ENCODE measurements at places on chromosomes 2 and 18.

DNA sequence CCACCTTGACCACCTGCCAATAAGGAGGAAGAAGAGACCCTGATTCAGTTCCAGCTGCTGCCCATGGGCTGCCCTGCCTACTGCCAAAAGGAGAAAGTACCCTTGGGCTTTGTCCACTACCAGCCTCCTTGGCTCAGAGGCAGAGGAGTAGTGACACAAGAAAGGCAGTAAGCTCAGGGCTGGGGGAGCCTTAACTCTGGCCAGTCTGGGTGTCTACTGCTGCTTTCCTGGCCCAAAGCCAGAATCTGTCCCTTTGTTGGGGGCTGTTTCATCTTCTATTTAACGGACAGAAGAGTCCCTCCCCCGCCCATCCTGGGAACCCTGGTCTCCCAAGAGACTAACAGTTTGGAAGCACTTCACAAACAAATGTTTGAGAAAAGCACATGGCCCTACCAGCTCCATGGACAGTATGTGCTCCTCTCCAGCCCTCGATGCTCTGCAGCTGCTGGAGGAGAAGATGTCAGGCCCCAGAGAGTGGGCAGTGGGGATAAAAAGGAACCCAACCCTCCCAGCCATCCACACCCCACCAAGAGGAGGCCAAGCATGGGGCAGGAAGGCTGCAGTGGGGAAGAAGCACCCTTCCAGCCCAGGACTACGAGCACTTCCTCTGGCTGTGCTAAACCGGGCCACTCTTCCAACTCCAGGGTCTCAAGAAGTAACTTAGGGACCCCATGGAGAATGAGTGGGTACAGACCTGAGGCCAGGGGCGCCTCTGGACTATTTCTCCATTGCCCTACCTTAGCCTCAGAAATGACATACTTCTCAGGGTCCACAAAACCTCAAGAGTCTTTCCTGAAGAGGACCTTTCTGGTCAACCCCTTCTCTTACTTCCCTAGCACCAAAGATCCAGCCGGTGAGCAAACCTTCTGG lies 1.2 kb downstream of the ATG9A start:
- no peak for ATAC-seq

GRCh38 chr2:45009303-45009927 lies at the start of gene SIX2:
TSS of gene SIX2 (minus strand) at chr2:45009452. CDS start at chr2:45009110, 342 bp downstream.
- ATAC-seq, result peak; percentile 87

- ATAC-seq, result peak; percentile 93
These were observed 12.2 kb upstream of the KIF1A start for GRCh38 chr2:240832205-240832727.

- no peak for ATAC-seq
These were observed 192.2 kb upstream of the HS6ST1 start for GRCh38 chr2:128510701-128511397.

DNA sequence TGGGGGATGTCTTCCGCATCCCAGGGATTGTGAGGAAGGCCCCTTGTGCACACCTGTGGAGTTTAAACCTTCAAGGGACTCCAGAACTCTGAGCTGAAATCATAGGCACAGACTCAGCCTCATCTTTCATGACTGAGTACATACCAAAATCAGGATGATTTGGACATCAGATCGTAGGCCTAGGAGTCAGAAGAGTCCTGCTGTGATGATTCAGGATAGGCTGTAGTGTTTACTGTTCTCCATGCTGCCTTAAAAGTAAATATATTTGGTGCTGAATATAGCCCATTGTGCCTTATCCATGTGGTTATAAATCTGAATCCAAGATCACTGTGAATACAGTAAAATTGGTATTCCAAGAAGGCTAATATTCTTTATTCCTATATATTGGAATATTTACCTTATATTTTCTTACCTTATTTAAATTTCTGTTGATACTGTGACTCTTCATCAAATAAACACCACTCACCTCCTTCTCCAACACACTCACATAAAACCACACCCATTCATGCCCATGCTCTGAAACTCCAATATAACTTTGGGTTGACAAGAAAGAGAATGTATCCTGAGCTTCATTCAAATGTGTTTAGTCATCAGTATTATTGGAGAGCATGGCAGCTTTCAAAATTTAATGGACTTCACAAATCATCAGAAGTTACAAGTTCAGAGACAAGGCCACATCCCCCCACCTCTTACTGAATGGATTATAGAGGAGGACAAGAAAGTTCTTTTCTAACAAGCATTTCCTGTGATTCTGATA lies 561.4 kb upstream of the LINC00305 start:
- no peak for ATAC-seq

DNA sequence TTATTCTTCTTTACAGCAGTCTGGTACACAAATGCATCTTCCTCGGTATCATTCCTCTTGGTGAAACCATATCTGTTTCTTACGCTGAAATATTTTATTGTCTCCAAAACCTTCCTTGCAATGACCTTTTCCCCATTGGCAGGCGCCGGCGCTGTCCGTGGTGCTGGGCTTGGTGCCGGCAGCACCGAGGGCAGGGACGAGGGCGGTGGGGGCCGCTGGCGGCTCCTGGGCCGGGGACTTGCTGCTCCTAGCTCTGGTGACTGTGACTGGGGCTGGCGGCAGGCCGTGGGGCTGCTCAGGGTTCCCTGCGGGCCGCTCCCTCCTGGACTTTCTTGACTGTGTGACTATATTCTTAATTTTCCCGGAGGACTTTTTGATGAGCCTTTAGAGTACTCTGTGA lies 72.5 kb downstream of the GPR39 start:
- ATAC-seq, result no peak

DNA sequence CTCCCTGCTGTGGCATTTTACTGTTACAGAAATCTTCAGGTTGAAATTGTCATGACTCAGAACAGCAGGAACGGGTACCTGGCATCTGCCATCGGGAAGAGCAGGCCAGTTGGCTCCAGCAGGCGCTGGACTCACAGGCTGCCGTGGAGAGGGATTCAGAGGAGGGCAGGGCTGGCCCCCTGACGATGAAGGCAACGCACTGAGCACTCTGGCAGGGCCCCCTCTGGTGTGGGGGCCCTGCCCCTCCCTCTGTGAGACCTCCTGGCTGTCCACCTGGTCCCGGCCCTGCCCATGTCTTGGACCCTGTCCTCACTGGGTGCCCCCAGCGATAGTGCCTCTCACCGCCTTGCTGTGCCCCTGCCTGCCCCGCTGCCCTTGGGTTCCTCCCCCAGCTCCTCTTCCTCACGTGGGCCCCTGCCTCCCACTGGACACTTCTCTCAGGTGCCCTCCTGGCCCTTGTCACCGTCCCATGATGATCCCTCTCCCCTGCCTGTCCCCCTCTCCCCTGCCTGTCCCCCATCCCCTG lies 23.3 kb upstream of the ALLC start:
- no peak for ATAC-seq

DNA sequence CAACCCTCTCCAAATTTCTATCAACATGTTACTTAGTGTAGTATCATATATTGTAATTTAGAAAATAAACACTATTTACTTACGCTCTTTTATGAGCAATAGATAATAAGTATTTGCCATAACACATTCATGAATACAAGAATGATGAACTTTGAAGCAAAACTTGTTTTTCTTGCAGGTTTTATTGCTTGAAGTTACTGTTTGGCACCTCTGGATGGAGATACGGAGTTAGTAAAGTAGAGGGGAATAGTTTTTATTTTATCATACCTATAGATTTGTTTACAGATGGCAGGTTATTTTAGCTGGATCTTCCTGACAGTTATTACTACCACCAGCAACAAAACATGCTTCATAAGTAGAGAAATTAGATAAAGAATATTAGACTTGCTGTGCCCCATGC lies 274.2 kb upstream of the LRRTM4 start:
- ATAC-seq, result no peak

DNA sequence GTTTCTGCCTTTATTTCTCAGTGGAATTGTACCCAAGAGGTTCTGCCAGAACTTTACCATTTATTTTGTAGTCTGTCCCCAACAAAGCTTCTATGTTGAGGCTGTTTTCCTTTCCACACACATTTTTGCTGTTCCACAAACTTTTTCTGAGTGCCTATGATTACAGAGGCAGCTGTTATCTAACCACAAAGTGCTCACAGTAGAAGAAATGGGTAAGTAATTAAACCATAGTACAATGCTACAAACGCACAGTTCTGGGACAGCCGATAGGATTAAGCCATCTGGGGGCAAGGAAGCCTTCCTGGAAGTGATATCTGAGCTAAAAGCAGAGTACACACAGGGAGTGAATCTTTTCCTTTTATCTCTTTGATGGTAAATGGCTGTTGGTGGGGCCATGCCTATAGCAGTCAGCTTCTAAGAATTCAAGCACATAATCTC lies 3.9 kb upstream of the MGAT4A start:
- ATAC-seq, result no peak

GRCh38 chr18:40612356-40612755 lies 1342.7 kb upstream of the PIK3C3 start:
- ATAC-seq, result no peak

DNA sequence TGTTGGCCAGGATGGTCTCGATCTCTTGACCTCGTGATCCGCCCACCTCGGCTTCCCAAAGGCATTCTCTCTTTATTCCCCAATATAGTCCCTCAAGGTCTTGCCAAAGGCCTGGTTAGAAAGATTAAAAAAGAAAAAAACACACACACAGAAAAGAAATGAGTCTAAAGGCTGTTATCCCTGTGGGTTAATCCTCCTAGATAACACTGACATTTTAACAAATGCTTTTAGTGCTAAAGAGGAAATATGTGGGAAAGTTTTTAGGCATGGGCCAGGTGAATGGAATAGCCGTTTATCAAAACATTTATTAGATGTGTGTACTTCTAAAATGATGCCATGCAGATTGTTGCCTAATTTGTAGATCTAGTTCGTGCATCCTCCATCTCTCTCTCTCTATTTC lies 261.6 kb upstream of the FN1 start:
- no peak for ATAC-seq

DNA sequence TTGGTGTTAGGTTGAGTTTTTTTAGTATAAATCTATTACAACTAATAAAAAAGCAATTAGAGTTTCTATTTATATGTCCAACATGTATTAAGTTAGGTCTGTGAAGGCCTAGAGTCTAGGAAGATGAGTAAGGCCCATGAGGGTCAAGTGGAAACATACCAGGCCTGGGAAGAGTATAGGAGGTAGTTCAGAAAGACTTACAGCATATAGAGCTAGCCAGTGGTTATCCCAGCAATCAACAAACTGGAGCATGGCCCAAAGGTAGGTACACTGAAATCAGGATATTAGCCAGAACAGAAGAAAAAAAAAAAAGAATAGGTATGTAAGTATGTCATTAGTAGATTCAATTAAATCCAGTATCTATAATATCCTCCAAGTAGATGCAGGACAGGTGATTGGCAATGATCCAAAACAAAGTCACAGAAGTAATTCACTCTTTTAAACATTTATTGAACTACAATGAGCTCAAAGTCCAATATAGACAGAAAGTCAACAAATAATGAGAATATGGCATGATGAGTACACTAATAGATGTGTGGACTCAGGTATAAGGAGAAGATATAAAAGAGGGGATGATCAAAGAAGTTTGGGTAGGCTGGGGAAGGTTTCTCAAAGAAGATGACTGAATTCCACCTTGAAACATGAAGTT lies 70.3 kb downstream of the IKZF2 start:
- no peak for ATAC-seq

DNA sequence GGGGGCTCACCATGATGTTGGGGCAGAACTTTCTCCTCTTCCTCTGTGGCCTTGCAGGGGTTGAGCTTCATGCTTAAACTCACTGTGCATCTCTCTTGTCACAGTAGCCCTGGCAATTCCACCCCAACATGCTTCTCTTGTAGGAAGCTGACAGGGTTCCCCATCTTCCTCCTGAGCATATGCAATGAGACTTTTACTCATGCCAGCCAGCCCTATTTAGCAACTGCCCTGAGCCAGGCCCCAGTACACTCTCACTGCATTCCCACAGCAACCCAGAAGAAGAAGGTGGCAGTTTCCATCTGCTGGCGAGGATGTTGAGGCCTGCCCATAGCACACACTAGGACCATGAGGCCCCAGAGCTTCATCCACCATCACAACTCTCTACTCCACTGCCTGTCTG lies 72.2 kb upstream of the TEX51 start:
- ATAC-seq, result no peak

DNA sequence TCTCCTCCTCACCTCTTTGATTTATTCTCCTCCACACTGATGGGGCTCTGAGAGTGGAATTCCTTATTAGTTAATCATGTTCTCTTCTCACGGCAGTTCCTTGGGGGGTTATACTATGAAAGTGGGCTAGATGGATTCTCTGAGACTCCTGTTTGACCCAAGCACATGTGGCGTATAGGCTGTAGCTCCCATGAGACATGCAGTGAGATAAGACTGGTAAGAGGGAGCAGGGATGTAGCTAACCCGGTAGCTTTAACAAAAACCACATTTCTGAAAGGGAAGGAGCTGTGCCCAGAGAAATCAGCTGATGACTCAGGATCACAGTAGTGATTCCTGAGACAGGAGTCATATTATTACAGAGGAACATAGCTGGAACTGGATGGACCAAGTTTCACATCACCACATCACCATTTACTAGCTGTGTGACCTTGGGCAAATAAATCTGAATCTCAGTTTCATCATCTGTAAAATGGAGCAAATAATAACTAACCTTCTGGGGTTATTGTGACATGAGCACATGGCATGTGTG lies 82.9 kb downstream of the CRIM1 start:
- ATAC-seq, result peak; percentile 89

- ATAC-seq, result no peak
These were observed 694.1 kb downstream of the PLCL1 start for GRCh38 chr2:198498516-198498915.

GRCh38 chr2:36541891-36542595 lies 55.9 kb downstream of the FEZ2 start:
- ATAC-seq, result no peak

DNA sequence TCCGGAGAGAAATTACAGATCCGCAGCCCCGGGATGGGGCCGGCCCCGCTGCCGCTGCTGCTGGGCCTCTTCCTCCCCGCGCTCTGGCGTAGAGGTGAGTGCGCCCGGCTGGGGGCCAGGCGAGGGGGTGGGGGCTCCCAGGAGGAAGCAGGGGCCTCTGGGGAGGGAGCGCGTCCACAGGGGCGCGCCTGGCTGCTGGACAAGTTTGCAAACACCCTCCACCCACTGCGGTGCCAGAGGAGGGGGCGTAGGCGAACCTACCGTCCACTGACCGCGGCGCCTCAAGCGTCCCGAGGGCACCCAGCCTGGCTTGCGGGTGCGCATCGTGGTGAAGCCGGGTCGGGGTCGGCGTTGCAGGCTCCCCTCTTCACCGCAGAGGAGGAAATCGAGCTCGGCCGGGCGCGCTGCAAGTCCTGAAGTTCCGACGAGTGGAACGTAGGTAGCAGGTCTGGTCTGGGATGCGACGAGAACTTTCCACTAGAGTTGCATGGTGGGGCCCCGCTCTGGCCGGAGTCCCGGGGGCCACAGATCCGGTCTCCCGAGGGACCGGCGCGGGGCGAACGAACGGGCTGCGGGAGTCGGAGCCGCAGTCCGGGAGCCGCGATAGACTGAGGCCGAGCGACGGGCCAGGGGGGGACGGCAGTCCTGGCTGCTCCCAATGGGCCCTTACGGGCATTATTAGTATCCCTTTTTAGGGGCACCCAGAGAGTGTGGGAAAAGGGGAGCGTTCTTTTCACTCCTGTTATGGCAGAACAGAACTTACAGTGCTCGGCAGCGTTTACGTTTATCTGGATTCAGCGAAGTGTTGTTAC lies 502 bp downstream of the MERTK start:
- peak; percentile 5 for ATAC-seq

DNA sequence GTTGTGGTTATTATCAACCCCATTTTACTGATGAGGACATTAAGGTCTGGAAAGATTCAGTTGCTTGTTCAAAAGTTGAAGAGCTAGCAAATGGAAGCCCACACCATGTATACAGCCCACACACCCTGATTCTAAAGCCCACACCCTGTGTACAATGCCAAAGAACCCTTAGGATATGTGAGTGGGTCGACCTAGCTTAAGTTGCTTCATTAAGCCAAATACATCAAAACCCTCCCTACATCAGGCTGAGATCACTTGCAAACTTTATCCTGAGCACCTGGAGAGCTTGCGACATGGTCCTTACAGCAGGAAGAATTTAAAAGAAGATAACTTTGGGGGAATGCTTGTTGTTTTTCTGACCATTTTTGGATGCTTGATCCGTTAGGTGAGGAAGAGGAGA lies 435 bp upstream of the ARHGAP25 start:
- no peak for ATAC-seq
